ENCODE measurements at places on chromosomes 1 and 21.

- no peak for DNase-seq
These were observed 8.1 kb upstream of the MT1HL1 start for GRCh38 chr1:237012361-237012760.

GRCh38 chr1:20361805-20362381, 71.2 kb downstream of the VWA5B1 start:
- no peak for DNase-seq

GRCh38 chr21:44267655-44268142, 6.0 kb upstream of the DNMT3L start:
- DNase-seq: no peak

- DNase-seq: no peak
These were observed 63.2 kb downstream of the DIRAS3 start for GRCh38 chr1:67987046-67987799.

DNA sequence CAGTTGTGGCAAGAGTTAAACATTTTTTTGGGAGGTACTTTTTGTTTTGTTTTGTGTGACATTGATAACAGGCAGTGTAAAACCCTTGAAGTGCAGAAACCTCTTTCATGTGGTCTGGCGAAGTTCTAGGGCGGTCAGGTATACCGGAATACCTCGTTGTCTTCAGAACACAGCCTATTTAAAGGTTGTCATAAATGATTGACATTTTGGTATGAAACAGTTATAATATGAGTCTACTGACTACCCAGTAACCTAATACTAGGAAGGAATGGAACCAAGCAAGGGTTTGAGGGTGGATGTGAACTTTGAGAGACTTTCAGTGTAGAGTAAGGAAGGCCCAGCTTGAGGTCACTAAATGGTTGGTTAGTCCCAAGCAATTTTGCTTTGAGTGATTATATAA, 40.5 kb downstream of the PATJ start:
- peak; percentile 17 for DNase-seq

GRCh38 chr1:109214695-109215623, 1.2 kb downstream of the SARS1 start:
- DNase-seq: no peak

- no peak for DNase-seq
These were observed 5.8 kb upstream of the LORICRIN start for GRCh38 chr1:153253693-153254092.

DNA sequence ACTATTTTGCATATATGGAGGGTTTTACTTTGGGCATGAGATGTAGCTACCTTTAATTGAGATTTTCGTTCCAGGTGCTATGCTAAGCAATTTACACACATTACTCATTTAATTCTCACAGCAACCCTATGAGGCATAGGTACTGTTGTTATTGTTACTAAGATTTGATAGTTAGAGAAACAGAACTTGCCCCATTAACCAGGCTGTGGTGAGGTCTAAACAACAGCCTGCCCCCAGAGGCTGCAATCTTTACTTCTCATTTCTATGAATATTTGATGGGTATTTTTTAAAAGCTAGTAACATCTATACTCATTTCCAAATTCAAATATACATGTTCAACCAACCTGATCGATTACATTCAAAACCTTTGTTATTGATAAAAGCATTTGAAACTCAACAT, 155.6 kb downstream of the GALNT2 start:
- no peak for DNase-seq

DNA sequence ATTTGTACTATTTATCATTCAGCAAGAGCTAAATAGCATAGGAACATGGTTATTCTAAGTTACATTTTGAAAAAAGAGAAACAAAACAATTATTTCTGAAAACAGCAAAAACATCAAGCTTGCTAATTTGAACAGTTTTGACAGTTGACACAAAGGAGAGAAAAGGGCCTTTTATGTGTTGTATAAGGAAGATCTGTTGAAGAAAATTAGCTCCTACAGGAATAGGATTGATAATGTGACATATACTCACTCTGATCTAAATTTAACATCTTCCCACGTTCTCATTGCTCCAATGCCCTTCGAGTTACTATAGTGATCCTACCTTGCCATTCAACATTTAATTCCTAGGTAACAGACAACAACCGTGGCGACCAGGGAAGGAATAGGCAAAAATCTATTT, 61.4 kb upstream of the BTG3 start:
- no peak for DNase-seq

GRCh38 chr1:227586733-227587132, 23.4 kb downstream of the ZNF678 start:
- DNase-seq: no peak

DNA sequence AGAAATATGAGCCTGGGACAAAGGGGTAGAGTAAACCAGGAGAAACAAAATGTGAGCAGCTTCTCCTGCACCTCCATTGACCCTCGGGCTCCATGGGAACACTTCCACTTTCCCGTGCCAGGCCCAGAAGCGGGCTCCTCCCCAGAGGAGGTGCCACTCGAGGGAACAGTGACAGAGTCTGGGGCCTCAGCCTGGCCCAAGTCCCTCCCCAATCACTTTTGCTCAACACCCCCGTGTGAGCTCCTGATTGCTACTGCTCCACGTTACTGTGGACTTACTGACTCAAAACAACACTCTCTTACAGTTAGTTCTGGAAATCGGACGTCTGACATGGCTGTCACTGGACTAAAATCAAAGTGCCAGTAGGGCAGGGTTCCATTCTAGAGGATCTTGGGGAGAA, 17.7 kb upstream of the KLHDC7A start:
- no peak for DNase-seq

- DNase-seq: no peak
These were observed 46.6 kb downstream of the TTC3 start for GRCh38 chr21:37119421-37120218.

GRCh38 chr1:35506960-35507912, 50.0 kb downstream of the KIAA0319L start:
- DNase-seq: no peak

DNA sequence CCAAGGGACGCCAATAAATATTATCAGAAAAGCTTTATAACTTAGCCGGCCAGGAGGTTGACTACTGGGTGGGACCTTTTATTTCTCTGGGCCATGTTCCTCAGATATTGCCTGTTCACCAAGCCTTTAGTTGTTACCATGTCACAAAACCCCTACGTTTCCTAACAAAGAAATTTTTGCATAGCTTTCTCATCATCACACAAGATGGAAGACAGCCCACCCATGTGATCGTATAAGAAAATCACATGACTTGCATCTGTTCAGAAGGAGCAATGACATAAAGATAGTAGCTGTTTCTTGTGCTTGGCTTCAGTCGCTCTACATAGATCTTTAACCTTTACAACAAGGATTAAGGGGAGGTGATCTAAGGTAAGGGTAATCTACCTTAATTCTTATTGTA, 88.9 kb upstream of the NGF start:
- DNase-seq: no peak

DNA sequence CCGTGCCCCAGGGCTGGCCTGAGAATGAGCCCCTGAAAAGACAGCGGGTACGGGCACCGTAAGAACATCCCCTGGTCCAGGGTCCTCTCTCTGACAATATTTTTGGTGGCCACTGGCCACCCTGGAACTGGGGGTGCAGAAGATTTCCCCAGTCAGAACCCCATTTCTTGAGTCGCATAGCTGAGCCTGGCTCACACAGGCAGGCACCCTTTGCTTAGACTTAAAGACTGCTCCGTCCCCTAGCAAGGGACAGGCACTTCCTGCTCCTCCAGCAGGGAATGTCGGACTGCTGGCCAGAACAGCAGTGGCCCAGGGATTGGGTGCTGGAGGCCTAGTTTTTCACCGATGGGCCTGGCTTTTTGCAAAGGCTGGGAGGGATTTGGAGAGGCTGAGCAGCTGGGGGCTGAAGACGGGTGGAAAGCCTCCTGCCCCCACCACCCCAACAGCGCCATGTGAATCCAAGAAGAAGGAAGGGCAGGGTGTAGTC, 4.3 kb downstream of the OLIG2 start:
- DNase-seq: no peak

GRCh38 chr1:181562395-181562794, 79.1 kb downstream of the CACNA1E start:
- no peak for DNase-seq

GRCh38 chr1:226638608-226639007, 90.0 kb downstream of the STUM start:
- no peak for DNase-seq

DNA sequence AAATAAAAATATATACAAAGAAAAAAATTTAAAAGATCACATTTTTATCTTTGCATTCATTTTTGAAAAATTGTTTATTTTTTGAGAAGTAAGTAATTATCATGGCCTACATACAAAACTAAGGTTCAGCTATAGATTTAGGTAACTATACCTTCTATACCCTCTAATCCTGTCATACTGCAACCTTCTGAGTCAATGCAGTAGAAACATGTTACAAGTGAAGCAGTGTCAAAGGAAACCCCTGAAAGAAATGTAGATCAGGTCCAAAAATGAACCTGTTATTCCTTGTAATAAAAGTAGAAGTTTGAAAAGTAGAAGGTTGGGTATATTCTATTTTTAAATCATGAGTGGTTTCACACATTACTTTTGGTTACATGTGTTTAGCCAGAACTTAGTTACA, 51.3 kb downstream of the PTGS2 start:
- no peak for DNase-seq

DNA sequence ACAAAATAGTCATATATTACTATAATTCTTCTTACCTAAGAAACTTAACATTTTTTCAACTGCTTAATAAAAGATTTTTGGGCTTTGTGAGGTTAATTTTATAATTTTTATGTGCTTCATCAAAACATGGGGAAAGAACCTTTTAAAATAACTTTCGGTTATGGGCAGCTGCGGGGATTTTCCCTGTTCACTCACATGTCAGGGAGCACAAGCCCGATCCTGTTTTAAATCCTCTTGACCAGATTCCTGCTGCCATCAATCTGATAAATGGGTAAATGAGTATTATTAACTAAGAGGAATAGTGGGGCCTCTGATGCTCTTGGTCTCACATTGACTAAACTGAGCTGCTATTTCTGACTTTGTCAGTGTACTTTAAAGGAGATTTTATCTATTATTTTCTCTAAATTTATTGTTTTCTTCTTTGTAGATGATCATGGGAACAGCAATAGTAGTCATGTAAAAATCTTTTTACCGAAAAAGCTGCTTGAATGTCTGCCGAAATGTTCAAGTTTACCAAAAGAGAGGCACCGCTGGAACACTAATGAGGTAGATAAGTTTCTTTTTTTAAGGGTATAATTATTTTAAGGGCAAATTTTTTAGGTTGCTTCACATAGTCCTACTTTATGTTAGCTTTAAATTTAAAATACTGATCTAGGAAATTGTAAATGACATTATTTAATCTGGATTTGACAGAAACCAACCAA, 39.6 kb downstream of the CAMTA1 start:
- DNase-seq: no peak

DNA sequence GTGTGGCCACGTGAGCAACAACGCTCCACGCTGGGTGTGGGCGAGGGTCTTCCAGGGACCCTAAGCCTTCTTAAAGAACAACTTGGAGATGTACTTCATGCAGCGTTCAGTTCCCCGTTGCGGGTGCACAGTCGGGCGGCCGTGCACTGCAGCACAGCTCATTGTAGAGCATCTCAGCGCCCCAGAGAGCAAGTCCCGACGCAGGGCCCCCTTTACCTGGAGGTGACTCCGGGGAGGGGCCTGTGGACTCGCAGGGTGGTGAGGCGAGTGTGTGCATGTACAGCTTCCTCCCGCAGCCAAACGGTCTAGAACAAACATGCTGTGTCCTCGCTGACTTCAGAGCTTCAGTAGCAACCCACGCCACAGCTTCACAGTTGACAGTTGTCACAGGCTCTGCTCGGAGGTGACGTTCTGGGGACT, 19.5 kb downstream of the RRP1 start:
- no peak for DNase-seq

GRCh38 chr1:50418600-50419109, 4.6 kb downstream of the DMRTA2 start:
- DNase-seq: no peak

GRCh38 chr1:225602590-225603206, 50.2 kb downstream of the ENAH start:
- no peak for DNase-seq

- no peak for DNase-seq
These were observed 128.9 kb upstream of the NR5A2 start for GRCh38 chr1:199898654-199899053.

DNA sequence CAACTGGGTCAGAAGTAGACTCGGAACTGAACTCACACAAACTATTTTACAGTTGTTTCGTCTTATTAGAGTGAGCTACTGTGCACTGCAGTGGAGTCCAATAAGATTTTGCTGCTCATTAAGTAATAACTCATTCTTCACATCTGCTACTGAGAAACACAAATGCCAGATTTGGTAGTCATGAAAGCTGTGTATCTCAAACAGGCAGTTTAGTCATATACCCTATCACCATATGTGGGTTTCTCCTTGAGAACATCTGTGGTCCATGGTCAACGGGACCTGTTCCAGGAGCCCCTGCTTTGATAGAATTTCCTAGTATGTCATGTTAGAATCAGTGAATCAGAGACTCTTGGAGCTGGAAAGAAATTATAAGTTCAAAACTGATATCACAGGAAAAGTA, 60.4 kb downstream of the ALG14 start:
- no peak for DNase-seq

- no peak for DNase-seq
These were observed 137.6 kb upstream of the RUNX3 start for GRCh38 chr1:25067518-25068251.

- no peak for DNase-seq
These were observed 92.4 kb upstream of the DPT start for GRCh38 chr1:168821434-168821833.

- DNase-seq: no peak
These were observed 3.0 kb upstream of the S100A9 start for GRCh38 chr1:153354515-153355193.

DNA sequence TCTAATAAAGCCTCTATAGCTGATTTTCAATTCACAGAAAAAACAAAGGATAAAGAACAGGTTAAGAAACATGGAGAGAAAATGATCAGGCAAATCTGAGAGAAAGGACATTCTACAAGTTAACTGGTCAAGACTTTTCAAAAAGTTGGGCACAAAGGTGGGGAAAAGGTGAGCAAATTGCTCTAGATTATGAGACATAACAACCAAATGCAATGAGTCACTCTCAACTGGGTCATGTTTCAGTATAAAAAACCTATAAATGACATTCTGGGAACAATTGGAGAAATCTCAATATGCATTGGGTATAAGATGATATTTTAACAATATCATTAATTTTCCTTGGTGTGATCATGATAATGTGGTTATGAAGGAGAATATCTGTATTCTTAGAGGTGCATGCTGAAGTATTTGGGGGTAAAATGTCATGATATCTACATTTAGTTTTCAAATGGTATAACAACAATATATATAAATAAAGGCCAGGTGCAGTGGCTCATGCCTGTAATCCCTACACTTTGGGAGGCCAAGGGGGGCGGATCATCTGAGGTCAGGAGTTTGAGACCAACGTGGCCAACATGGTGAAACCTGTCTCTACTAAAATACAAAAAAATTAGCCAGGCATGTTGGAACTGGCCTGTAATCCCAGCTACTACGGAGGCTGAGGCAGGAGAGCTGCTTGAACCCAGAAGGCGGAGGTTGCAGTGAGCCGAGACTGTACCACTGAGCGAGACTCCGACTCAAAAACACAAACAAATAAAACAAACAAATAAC, 27.0 kb downstream of the ANKRD13C start:
- DNase-seq: no peak

- DNase-seq: no peak
These were observed 14.2 kb downstream of the TXNIP start for GRCh38 chr1:145982010-145982723.

GRCh38 chr1:30888391-30888790, 20.2 kb downstream of the SDC3 start:
- DNase-seq: no peak

GRCh38 chr21:33198346-33199099, 31.2 kb upstream of the IFNAR2 start:
- no peak for DNase-seq

- no peak for DNase-seq
These were observed 69.5 kb downstream of the RHOU start for GRCh38 chr1:228804640-228805413.

GRCh38 chr1:103917795-103918194, 168.1 kb downstream of the AMY1C start:
- DNase-seq: no peak

Data from naive thymus-derived CD8-positive, alpha-beta T cell (primary cell).